Activated T-helper 9 cell treated with anti-CD3 and anti-CD28 coated beads, Interleukin-2, amount 50 U/mL, for 16 hours (primary cell): ENCODE measurements at places on chromosomes 1 and 21.

DNA sequence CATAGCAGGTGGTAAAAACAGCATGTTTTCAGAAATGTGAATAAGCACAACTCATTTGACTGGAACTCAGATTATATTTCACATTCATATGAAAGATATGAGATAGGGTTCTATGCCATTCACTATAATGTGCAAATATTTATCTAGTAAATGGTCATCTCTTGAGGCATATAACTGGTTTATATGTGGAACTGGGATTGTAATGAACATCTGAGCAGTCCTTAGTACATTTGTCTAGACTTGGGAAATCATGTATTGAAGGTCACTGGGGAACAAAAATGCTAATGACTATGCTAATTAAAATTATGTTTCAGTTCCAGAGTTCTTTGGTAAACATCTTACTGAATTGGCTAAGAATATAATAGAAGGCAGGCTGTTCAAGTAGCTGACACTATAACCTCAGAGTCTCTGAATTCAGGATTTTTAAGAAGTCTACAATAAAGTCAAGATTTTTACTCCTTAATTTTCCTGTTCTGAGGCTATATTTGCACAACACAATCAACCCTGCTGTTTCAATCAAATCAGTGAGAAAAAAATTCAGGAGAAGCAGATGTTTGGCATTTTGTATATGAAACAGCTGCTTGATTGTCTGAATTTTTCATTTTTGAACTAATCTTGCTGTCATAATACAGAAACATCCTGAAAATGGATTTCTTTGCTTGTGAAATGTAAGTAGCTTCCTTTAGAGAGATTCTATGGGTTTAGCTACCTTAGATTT, 244.8 kb upstream of the RGS18 start:
- DNase-seq, result no peak

DNA sequence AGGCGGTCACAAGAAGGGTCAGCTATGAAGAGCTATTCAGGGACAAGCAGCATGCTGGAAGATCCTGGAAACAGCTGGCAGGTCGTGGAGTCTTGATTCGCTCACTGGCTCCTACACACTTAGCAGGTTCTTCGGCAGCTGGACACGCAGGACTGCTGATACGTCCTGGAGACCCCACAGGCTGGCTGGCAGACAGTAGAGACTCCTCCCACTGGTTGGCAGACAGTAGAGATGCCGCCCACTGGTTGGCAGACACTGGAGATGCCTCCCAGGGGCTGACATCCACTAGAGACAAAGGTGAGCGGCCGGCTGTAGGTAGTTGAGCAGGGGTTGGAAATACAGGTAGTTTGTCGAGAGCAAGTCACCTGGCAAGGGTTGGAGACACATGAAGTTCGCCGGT, 466 bp downstream of the KRTAP11-1 start:
- DNase-seq, result no peak

DNA sequence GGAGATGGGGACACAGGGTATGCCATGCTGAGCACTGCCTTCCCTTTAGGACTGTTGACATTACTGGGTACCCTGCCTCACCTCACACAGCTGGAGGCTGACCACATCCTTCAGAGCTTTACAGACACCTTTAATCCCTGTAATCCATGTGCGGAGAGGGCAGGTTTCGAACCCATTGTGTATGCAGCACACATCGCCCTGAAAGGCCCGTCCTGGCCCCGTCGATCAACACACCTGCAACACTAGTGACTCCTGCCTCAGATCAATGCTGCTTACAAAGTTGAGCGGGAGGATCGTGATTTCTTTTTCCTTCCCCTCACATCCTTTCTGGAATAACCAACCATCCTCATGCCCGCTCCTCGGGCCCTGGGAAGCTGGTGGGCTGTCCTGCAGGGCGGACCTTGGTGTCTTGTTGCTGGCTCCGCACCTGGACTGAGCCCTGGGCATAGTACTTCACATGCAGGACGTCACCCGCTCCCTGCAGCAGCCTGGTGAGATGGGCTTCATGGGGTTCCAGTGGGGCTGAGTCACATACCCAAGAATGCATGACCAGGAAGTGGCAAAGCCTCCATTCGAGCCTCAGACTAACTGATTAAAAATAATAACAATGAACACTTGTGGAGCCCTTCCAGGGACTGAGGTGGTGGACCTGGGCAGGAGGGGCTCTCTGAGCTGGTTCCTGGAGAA, 403.6 kb downstream of the PTPRU start:
- DNase-seq, result no peak

GRCh38 chr1:186812570-186812969, 16.2 kb upstream of the PLA2G4A start:
- no peak for DNase-seq

GRCh38 chr1:206896261-206896660, 982 bp upstream of the IL24 start:
- no peak for DNase-seq
